Stimulated activated CD8-positive, alpha-beta memory T cell treated with anti-CD3 and anti-CD28 coated beads, Interleukin-15, amount 100 ng/mL, for 48 hours (primary cell): ENCODE measurements at places on chromosomes 2 and 18.

DNA sequence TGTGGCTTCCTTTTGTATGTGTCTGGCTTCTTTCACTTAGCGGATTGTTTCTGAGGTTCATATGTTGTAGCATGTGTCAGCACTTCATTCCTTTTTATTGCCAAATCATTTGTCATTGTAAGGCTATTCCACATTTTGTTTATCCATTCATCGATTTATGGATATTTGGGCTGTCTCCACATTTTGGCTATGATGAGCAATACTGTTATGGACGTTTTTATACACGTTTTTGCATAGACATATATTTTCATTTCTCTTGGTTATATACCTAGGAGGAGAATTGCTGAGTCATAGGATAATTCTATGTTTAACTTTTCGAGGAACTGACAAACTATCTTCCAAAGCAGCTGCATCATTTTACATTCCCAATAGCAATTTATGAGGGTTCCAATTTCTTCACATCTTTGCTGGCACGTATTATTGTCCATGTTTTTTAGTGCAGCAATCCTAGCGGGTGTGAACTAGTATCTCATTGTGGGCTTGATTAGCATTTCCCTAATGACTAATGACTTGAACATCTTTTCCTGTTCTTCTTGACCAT lies 48.1 kb upstream of the TBC1D8 start:
- no peak for DNase-seq

DNA sequence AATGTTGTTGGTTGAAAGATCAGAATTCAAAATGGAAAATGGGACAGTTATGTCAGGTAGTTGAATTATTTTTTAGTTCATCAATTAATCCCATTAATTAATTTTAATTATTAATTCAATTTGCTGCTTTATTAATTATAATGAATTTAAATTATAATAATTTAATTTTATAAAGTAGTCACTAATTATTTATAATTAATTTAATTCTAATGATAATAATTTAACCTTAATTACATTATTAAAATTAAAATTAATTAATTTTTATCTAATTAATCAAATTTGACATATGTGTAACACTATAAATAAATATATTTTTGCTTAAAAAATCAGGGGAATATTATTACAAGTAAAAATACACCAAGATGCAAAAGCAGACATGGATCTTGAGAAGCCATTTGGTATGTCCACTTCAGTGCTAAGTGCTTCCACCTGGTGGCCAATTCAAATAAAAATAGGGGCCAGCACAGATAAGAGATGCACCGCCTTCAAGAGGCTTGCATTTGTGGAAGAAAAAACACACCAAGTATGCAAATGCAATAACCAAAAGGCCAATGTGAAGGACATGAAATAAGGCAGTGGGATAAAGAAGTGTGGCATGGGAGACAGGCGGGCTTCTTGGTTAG lies 73.2 kb downstream of the MBP start:
- no peak for DNase-seq

GRCh38 chr2:20953146-20953824 lies 90.6 kb downstream of the APOB start:
- no peak for DNase-seq

DNA sequence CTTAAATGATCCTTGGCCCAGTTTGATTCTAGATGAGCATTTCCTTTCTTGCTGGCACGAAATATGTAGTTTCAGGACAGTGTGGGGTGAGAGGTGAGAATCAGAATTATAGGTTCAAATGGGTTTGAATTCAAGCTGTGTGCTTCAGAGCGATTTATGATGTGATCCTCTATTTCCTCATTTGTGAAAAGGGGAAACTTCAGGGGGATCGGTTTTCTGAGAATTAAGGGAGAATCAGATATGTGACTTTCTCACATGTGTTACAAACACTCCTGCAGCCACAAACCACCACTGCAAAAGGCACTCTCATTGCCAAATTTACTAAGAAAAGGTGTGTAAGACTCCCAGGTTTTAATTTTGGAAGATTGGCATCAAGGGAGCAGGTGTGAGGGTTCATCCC lies 24.4 kb downstream of the HK2 start:
- DNase-seq = no peak

DNA sequence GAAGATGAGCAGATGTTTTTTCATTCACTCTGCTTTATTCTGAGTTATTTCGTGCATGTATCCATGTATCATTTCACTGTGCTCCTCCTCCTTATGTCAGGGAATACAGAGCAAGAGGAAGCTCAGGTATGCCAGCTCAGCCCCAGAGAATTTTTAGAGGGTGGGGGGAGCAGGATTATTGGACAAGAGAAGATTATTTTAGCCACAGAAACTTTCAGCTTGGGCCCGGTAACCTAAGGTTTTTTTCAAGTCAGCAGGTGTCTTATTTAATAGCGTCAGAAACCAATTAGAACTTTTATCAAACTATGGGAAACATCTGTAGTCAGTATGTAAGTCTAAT lies 232.9 kb upstream of the SIX3 start:
- DNase-seq = no peak

- DNase-seq = no peak
Measured at GRCh38 chr18:42617221-42617620, 498.3 kb downstream of the RIT2 start.

- DNase-seq = no peak
Measured at GRCh38 chr2:31137211-31138036, 816 bp downstream of the GALNT14 start.

- DNase-seq = no peak
Measured at GRCh38 chr2:175195012-175195411, 13.5 kb upstream of the ATP5MC3 start.

DNA sequence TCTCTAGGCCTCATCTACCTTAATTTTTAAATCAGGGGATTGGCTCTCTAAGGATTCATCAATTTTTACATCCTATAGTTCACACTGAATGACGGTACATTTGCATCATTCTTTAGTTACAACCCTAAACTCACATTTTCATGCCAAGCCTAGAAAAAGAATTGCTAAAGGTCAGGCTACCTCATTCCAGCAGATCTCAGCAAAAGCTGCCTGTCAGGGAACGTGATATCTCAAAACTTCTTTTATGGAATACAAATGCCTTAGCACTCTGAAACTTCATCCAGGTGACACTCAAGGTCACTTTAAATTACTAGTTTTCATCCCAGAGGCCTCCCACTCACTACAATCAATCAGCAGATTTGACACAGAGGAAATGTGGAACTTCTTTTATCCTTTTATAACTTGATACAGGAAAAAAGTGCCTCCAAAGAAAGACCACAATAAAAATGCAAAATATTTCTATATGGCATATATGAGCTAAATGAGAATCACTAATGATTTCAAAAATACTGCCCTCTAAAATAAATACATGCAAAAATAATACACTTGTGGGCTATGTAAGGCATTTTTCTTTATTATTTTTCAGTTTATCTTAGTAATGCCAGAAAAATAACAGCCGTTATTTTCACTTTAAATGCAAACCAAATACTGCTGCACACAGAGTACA lies 91.5 kb downstream of the ARHGEF33 start:
- no peak for DNase-seq

DNA sequence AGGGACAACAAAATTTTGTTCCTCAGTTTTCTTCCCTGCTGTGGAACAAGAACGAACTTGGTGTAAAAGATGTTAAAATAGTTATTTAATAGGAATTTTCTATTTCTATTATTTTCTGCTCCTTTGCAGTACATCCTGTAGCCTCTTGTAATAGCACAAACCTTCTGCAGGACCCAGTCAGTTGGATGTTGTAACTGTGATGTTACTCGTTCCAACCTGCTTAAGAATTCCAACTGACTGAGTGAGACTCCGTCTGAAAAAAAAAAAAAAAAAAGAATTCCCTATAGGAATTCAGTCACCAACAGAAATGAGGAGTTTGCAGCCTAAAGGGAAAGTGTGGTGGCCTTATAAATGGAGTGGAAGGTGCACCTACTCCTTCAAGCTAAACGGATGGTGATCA lies 46.4 kb upstream of the CDH20 start:
- no peak for DNase-seq

GRCh38 chr2:197219636-197220035 lies 90.9 kb downstream of the ANKRD44 start:
- no peak for DNase-seq

DNA sequence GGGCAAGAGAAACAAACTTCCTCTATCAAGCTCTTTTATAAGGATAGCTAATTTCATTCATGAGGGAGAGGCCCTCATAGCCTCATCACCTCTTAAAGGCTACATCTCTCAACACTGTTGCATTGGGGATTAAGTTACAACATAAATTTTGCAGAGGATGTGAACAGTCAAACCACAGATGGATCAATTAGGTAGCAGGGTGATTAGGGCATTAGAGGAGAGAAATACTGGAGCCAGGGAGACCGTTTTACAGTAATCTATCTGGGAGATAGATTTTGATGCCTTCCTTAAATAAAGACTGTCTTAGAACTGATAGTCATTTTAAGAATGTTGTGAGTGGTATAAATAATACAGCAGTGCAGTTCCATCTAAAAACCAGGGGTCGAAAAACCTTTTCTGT lies 258.9 kb downstream of the DCC start:
- no peak for DNase-seq

GRCh38 chr18:55048892-55049291 lies 89.6 kb upstream of the CCDC68 start:
- no peak for DNase-seq

- no peak for DNase-seq
Measured at GRCh38 chr2:27370816-27371620, 602 bp downstream of the SNX17 start.

GRCh38 chr2:201618744-201619662 lies 24.3 kb downstream of the TMEM237 start:
- no peak for DNase-seq

GRCh38 chr18:58370612-58371011 lies 258.3 kb downstream of the ALPK2 start:
- no peak for DNase-seq
